ENCODE measurements at places on chromosomes 3 and 15. TPM values are rescaled to one million over a fixed set of nuclear protein-coding genes. Genes with fewer than 3 reads are reported as not detected.

- DNase-seq = no peak
Measured at GRCh38 chr3:48689384-48689783, 3.7 kb upstream of the NCKIPSD start.

MEGF11 gene
- 0.09 TPM for total RNA-seq

DNA sequence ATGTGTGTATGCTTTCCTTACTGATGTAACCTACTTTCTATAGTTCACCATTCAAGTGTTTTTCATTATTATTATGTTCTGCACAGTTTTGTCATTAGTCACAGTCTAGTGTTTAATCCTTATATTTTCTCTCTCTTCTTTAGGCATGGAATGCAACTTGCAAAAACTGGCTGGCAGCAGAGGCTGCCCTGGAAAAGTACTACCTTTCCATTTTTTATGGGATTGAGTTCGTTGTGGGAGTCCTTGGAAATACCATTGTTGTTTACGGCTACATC, 6.9 kb downstream of the SUCNR1 start:
- no peak for DNase-seq

SLC28A2 gene
- total RNA-seq = not detected

- no peak for DNase-seq
Measured at GRCh38 chr3:72444656-72445223, 403.5 kb downstream of the SHQ1 start.

GRCh38 chr3:134832585-134832984, 37.5 kb downstream of the EPHB1 start:
- no peak for DNase-seq

DNA sequence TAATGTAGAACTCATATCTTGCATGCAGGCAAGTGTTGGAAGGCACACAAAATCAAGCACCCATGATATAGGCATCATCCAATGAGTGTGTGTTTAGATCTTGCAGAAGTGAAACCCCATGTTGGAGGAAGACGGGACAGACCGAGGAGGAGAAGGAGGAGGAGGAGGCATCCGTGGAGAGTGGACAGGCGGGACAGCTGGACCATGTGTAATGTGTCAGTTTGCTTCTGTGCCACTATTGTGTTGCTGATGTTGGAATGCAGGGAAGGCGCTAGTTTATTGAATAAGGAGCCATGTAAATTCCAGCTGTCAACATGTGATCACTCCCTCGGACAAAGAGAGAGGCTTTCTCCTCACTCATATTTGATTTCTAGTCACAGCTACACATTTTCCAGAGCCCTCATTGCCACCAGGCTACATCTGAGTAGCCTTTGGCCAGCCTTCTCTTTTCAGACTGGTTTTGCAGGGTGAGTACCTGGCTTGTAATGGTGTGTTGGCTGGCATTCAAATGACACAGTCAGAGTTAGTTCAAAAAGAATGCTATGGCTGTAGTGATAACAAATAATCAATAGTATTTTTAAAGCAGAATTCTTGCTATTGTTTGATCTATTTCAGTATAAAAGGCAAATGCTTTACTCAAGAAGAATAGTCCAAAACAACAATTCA, 1037.6 kb upstream of the NR2F2 start:
- DNase-seq = no peak

GRCh38 chr15:55255714-55256113, 33.9 kb downstream of the RAB27A start:
- no peak for DNase-seq

GRCh38 chr3:177932346-177932745, 603.9 kb upstream of the KCNMB2 start:
- DNase-seq = no peak

DNA sequence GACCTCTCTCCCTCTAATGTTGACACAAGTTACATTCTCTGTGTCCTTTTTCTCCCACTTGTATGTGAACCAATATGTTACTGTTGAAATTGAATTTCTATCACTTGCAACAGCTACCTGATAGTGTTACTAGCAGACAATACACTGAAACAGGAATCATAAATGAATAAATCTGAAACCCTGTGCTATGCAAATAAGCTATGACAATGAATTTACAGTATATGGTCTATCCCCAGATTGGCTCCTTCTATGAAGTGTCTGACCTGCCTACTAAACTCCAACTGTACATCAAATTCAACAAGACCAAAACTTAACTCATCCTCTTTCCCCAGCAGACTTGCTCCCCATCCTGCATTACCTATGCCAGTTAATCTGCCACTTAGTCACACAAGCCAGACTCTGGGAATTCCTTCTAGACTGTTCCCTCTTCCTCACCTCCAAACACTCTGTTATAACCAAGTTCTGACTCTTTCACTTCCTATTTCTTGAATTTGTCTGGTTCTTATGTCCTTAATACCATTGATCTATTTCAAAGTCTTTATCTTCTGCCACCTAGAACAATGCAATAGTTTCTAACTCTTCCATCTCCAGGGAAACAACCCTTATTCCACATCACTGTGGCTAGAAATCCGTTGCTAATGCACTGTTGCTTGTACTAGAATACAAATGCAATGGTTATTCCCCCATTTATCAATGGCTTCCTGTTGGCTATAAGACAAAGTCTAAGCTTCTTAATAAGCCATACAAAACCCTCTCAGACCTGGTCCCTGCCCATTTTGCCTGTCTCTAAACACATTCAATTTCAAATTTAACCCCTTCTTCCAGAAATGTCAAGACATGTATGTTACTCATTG, 13.4 kb upstream of the ZNF639 start:
- no peak for DNase-seq

A4GNT gene
- total RNA-seq = not detected

- DNase-seq = no peak
Measured at GRCh38 chr3:14636496-14637087, 15.0 kb upstream of the CCDC174 start.

DNA sequence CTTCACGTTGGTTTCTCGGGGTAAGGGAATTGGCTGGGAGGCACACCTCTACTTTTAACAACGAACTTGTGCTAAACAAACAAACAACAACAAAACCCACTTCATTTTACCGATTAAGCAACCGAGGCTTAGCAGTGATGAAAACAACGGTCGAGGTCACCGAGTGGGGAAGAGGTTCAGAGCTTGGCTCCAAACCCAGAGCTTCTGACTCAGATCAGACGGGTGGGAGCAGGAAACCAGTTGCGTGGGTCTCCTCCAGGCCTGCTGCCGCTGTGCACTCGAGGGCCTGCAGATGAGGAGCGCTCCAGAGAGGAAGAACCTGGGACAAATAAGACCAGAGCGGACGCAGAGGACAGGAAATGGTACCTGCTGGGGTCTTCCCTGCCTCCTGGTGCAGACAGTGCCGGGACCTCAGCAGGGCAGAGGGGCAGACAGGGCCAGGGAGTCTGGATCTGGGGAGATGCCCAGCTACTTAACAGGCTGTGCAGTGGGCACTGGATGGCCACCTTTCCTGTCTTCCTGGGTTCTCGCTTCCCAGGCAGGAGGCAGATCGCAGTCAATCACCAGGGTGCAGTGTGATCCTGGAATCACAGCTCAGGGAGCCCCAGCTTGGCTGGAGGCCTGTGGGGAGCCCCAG, 99.0 kb upstream of the MEF2A start:
- DNase-seq = no peak

DNA sequence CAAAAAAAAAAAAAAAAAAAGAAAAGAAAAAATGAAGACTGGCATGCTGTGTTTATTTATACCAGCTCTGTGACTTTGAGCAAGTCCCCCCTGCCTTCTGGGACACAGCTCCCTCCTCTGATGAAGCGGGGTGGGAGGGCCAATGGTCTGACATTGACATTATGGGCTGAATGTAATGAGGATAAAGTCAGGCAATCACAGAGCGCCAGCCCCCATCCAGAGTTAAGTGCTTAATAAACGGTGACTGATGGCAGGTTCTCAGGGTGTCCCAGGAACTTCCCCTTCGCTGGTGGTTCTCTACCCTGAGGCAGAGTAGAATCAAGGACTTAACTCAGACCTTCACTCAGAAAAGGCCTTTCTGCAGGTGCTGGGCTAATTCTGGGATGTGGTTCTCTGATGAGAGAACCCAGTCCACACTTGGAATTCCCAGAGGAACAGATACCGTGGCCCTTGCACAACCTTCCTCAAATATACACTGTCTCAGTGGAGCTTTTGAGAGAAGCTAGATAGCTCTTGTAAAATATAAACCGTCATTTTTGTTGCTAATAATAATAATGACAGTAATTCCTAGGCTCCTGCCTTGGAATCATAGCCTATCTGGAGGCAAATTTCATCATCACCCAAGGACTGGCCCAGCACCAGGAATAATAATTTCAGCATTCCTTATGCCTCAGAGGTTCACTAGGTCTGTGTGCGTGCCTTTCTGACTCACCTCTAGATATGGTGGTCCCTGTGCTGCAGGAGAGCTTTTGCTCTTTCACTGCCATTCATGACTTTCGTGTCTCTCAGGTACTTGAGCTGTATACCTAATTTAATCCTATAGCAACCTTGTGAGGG, 115.8 kb downstream of the RPLP1 start:
- DNase-seq = no peak

- DNase-seq = no peak
Measured at GRCh38 chr3:193865339-193865738, 270.6 kb upstream of the HES1 start.

GRCh38 chr3:128578346-128578745, 72.3 kb downstream of the RPN1 start:
- no peak for DNase-seq

DNA sequence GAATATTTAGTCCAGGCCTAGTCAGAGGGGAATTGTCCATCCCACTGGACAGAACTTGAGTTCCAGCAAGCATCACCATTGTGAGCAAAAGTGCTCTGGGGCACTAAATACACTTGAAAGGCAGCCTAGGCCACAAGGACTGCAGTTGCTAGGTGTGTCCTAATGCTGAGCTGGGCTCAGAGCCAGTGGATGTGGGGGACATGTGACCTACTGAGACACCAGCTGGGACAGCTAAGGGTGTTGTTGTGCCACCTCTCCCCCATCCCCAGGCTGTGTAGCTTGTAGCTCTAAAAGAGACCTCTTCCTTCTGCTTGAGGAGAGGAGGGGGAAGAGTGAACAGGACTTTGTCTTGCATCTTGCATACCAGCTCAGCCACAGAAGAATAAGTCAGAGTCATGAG, 120.9 kb downstream of the DTWD1 start:
- DNase-seq = no peak

MCF2L2 gene
- total RNA-seq = 0.26 TPM

- DNase-seq = no peak
Measured at GRCh38 chr3:112845772-112846171, 892 bp downstream of the CD200R1L start.

GRCh38 chr3:11289864-11290263, 17.7 kb downstream of the ATG7 start:
- no peak for DNase-seq

RAB27A gene
- total RNA-seq = 1.8 TPM

- no peak for DNase-seq
Measured at GRCh38 chr3:140568131-140568530, 109.7 kb upstream of the TRIM42 start.

DNA sequence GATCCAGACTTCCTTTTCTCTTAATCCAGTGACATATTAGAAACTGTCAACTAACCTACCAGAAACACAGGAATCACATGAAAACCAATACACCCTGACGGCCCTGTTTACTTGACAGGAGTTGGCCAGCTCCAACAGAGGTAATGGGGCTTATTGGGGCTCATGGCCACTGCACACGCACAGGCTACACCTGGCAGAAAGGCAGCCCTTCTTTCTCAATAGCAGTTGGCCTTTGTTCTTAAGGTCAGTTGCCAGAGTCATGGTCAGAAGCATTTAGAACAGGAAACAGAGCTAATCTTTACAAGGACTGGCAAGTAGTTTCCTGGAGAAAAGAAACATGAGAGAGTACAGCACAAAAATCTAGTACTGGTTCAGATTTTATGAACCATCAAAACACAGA, 181.8 kb downstream of the MAGI1 start:
- no peak for DNase-seq

DNA sequence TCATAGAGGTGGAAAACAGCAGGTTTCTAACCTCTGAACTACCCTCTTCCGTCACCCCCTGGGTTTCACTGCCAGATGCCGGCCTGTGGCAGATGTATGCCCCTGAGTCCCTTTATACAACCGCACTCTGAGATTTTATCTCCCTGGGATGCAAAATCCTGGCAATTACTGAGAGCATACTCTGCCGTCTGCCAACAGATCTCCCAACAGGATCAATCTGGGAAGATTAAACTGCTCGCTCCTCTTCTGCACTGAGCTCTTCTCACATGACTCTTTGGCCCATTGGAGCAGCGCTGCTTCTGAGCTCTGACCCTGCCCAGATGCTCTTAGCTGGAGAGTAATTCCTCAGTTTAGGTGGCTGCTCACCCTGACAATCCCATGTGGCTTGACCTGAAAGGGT, 133.2 kb downstream of the LIPC start:
- DNase-seq = no peak

SRGAP3 gene
- total RNA-seq = 0.69 TPM

DNA sequence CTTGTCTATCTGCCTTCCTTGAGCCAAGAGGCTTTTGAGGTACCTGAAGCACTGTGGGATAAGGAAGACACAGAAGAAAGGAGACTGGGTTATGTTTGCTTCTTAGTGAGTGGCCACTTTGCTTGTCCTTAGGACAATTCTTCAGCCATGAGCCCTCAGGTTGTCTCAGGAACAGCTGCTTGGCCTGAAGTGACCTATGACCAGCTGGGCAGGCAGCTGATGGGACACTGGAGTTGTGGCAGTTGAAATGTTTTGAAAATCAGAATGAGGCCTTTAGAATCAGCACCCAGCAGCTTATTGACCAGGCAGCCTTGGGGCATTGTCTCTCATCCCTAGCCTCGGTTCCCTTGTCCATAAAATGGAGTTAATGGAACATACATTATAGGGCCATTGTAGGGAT, 37.0 kb downstream of the RBP2 start:
- DNase-seq = no peak

DNA sequence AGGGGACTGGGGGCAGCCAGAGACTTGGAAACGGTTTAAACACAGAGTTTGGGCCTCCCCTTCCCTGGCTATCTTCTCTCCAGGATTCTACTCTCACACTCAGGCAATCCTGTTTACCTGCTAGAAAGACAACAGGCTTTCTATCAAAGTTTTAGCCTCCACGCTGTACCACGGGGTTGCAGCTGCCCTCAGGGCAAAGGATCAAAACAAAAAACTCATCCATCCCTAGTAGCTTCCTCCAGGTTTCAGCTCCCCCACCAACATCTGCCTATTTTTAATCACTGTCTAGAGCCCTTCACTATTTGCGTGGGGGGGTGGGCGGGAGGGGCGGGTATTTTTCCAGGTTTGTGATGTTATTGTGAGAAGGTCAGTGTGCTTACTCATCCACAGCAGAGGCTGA, 286.8 kb upstream of the TRIM42 start:
- no peak for DNase-seq

SLC15A2 gene
- 33.3 TPM for total RNA-seq
